ENCODE measurements at places on chromosomes 3 and 15.

GRCh38 chr3:119973018-119973646, 121.1 kb downstream of the GSK3B start:
- no peak for DNase-seq

DNA sequence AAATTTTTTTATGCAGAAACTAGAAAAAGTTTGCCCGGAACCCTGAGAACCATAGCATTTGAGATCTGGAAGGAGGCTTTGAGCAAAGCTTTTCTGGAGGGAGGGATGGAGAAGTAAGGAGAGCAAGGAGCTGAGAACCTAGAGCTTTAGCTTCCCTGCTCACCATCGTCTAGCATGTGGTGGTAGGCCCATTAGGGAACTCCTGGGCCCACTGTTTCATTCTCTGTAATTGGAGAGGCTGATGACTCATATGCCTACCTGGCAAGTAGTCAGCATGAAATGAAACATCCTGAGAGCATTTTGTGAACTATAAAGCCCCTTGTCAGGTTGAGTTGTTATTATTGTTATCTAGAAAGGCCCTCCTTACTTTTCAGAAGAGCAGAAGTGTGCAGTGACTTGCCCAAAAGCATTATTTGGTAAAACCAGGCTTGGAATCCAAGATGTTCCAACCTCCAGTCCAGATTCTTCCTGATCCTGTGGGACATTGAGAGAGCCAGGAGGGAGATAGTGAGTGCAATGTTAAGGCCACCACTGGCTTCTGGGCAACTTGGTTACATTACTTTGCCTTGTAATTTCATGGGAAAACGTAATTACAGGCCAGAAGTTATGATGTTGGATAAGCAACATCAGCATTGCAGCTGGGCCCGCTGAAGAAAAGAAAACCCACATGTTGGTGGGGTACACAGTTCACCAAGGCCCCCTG, 104.5 kb upstream of the BFSP2 start:
- DNase-seq: no peak

DNA sequence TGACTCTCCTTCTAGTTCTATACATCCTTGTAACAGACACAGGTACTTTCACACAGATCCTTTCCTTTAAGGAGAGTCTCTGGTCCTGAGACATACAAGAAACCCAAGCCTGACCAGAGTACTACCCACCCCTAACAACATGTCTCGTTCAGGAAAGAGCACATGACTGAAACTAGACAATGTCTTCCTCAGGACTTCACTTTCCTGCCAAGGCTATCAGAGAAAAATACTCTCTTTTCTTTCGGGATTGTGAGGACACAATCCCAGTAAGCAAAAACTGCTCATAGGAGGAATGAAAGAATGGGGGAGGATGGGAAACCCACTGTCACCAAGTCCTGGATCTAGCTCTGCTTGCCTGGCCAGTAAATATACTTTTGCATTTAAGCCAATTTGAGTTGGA, 11.5 kb upstream of the ANKRD28 start:
- DNase-seq: no peak

DNA sequence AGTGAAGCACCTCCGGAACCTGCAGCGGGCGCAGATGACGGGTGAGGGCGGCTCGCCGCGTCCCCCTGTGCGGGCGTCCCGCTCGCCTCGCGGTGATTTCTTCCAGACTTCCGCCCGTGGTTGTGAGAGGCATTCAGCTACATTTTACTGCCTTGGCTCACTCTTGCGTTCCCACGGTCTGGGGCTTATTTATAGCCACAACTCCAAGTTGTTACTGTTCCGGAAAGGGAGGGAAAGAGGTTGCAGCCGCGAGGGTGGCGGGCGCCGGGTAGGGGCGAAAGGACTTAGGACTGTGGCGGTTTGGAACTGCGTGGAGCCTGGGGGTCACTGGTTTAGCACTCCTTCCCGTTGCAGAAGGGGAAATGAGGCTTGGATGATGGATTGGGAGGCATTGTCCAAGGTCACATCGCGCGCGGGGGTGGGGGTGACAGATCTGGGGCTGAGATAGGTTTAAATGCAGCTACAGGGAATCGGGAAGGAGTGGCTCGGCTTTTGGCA, 1.1 kb downstream of the HES1 start:
- peak; percentile 42 for DNase-seq
